ENCODE measurements at places on chromosomes 16 and 17.

DNA sequence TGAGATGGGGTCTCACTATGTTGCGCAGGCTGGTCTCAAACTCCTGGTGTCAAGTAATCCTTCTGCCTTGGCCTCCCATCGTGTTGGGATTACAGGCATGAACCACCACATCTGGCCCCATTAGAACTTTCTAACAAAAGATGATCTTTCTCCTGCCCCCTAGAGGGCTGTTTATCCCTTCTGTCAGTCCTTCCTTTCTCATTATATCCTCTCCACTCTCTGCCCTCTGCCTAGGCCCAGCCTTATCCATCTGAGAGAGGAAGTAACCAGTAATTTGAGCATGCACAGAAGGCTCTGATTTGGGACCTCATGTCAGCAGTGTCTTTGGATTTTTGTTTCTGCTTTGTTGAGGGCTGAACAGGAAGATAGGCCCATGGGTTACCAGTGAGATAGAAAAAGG is 4.4 kb upstream of the DHX40 start:
- no peak for DNase-seq

- no peak for DNase-seq
Measured at GRCh38 chr16:80060470-80060869, 459.9 kb upstream of the MAF start.

DNA sequence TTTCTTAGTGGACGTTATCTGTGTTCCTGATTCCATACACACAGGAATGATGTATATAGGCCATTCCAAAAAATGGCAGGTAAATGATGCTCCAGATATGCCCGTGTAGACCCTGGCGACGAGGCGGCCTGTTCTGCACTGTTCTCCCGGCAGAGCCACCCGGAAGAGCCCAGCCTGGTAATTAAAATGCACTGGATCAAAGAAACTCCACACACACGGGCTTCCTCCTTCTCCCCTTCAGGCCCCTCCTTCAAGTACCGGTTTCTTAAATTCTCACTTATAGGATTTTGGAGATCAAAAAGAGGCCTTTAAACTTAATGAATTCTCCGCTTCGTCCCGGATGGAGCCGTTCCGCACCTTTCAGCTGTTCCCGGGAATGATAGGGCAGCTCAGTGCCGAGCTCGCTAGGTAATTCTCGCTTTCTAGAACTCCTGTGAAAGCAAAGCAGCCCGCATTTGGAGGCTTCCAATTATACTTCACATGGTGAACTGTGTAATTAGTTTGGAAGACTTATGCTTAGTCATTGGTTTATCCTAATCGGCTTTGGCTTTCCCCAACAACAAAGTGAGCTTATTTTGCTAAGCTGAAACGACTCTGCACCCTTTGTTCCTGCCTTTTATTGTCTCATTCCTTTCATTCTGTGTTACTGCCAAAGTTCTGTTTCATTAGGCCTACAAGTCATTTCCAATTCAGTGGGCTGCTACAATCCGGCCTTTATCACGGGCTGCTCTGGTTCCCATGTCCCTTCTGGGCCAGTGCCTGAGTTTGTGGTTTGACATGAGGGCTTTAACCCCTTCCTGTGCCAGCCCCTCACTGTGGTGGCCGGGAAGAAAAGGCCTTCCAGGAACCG is 150.0 kb downstream of the MSI2 start:
- DNase-seq: no peak

- no peak for DNase-seq
Measured at GRCh38 chr17:80817321-80817845, 174.3 kb upstream of the CHMP6 start.

GRCh38 chr16:89172528-89173173 is 1.1 kb downstream of the CDH15 start:
- no peak for DNase-seq

DNA sequence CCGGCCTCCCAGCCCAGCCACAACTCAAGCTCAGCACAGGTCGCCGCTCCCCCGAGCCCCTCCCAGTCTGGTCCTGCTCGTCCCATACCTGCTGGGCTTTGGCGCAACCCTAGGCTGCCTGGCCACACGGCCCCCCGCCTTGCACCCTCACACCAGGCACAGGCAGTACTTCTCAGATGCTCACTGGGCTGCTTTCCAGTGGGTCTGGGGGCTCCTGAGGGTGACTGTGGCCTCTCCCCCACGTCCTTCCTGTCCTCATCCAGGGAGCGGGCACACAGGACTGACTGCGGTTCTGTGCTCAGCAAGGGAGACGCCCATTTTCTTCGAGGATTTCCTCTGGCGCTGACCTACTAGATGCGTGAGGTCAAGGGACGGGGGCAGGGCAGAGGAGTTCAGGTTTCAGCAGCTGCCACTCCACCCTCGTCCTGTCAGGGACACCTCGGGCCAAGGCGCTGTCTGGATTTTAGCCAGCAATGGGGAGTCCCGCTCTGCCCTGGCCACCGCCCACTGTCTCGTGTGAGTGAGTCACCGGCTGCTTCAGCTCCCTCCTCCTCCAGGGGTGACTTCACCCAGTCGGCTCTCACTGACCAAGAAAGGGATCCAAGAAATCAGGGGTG is 115.8 kb downstream of the NPIPB11 start:
- DNase-seq: peak; percentile 68

- no peak for DNase-seq
Measured at GRCh38 chr16:24286741-24287405, 30.7 kb downstream of the CACNG3 start.

DNA sequence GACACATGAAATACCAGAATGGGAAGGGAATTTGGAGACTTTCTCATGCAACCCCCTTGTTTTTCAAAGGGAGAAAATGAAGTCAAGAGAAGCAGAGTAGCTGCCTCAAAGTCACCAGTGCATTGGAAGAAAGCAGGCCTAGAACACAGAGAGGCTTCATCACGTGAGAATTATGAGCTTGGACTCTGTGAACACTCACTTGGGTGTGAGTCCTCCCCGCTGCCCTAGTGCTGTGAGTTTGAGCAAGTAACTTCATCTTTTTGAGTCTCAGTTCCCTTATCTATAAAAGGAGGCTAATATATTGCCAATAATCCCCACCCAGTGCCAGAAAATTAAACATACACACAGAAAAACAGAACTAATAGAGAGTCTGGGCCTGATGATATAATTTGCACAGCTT is 315.8 kb downstream of the XYLT1 start:
- no peak for DNase-seq

- DNase-seq: no peak
Measured at GRCh38 chr16:55264949-55265348, 59.1 kb upstream of the IRX6 start.

DNA sequence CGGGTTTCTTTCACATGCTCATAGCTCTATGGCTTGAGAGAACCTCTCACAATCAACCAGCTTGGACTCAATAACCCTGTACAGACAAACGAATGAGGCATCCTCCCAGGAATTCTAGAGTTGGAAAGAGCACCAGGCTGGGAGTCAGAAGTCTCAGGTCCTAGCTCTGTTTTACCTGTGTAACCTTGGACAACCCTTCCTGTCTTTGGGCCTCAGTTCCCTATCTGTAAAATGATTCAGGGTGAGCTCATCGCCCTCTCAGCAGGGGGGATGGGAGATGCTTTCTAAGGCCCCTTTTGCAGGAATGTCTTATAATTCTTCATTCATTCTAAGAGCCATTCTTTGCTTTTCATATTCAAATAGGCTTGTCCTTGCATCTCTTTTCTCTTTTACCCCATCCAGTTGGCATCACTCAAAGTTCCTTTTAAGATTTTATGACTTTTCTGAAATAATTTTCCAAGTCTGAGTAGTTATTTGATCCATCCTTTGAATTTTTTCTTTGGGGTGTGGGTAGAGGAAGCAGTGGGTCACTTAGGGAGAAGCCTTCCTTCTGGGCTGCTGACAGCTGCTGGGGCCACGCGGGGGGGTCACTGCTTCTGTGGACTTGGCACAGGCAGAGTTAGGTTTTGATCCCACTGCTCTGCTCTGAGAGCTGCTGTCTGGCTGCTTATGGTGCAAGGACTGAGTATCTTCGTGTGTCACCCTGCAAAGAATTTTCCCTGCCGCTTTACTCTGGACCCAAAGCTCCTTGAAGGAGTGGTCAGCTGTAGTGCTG is 102.7 kb downstream of the UTP18 start:
- no peak for DNase-seq

Data from WTC11 (cell line).